Caco-2 (cell line): ENCODE measurements at places on chromosomes 7 and 10.
A peak's percentile ranks its signal among the peaks of the same experiment; 100 is the strongest.

DNA sequence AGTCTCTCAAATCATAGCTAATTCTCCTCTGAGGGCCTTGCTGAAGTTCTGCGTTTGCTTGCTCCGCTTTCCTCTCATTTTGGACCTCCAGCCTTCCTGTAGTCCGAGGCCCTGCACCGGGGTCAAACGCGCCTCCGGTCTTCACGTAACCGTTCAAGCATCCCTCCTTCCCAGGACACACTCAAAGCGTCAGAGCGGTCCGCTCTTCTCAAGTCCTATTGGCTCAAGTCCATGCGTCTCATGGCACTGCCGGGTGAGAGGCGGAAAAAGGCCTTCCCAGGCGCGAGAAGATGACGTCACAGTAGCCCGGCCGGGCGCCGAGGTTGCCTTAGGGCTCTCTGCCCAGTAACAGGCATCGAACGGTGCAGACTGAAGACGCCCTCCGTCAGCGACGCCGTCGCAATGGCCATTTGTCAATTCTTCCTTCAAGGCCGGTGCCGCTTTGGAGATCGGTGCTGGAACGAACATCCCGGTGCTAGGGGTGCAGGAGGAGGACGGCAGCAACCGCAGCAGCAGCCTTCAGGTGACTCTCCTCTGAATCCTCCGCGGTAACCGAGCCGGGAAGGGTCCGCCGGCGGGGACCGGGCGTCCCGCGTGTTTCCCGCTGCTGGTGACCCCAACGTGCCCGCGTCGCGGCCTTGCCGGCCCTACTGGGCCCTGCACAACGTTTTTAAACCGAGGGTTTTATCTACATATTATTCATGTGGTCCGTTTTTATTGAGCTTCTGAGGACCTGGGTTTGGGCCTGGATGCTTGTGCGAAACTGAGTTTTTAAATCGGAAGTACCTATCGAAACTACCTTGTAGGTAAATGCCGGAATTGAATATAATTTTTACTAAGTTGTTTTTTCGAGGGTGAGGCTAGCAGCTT, at the start of gene NUP42:
Gene NUP42, plus strand, starts transcription at position 365 of the 870 bp plus-strand sequence. Its CDS starts 38 bp downstream, at position 403.
- peak; percentile 99 for DNase-seq

GRCh38 chr7:90706072-90706716, 110.1 kb downstream of the CDK14 start:
- DNase-seq: no peak

DNA sequence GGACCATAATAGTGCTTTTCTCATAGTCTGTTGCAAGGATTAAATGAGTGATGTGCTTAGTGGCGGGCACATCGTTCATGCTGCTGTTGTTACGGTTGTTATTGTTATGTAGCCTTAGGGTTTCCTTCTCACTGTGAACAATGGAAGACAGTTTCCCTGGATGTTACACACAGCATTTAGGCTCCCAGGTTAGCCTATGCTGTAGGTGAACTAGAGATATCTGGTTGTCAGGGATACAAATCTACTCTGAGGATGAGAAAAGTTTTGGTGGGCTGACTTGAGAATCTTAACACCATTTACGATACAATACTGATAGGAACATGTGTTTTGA, 14.7 kb downstream of the SH3PXD2A start:
- no peak for DNase-seq

- DNase-seq: peak; percentile 86
Measured at GRCh38 chr10:102133373-102134195, 744 bp downstream of the PPRC1 start.

DNA sequence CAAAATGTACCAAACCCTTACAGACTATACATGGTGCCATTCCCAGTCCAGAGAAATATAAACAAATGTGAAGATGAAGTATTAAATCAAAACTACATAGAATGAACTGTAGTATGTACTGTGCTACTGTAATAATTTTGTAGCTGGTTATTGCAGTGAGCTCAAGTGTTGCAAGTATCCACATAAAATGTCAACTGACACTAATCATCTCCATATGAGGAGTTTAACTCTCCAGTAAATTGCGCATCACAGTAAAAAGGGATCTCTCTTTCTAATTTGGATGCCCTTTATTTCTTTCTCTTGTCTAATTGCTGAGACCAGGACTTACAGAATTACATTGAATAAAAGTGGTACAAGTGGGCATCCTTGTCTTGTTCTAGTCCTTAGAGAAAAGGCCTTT, 165.5 kb downstream of the CPED1 start:
- no peak for DNase-seq

GRCh38 chr10:28214219-28214618, 88.6 kb downstream of the MPP7 start:
- DNase-seq: no peak

GRCh38 chr7:151409667-151410404, at the start of gene WDR86:
Gene WDR86 (minus strand): TSS chr7:151410038. CDS start chr7:151409589, 449 bp downstream.
- DNase-seq: no peak

DNA sequence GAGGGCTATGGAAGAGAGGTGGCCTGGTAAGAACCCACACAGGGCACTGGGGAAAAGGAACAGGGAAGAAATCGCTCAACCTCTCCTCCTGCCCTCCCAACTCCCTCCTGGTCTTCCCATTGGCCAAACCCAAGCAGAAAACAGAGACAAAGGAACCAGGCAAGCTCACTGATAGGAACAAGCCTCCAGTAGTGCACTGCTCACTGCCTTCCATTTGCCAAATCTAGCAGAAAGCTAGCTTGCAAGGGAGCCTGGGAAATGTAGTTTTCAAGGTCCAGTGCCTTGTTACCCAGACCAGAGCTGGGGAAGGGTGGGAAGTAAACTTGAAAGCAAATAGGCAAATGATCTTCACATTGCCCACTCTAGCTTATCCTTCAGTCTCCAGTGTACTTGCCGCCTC, 556.1 kb upstream of the AUTS2 start:
- no peak for DNase-seq

- no peak for DNase-seq
Measured at GRCh38 chr10:43086321-43086942, 9.6 kb downstream of the RET start.

DNA sequence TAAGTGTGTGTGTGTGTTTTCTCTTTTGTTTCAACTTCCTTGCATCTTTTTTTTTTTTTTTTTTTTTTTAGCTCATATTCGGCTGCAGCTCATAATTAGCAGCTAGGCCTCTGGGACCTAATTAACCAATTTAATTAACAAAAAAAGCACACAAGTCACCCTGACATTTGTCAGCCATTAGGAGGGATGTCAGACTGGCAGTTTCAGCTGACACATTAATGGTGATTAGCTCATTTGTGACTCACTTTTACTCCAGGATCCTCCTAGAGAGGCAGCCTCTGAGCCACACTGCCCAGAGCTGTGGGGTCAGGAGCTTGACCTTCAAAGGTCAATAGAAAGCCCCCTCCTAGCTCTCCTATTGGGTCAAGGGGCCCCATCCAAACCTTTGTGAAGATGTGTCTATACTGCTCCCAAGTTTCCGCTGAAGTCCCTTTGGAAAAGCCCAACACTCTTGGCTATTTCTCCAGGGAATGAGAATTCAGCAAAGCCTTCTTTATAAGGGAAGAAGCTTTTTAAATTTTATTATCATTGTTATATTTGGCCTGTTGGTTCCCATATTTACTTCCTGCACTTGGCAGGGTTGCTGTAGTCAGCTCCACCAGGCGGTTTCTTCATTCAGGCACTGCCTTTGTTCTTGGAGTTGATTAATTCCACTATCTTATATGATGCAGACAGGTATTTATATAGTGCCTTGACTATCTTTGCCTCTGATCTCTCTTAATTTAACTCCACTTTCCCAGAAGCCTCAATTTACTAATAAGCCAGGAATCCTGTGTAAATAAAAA, 109.5 kb upstream of the HABP2 start:
- no peak for DNase-seq

DNA sequence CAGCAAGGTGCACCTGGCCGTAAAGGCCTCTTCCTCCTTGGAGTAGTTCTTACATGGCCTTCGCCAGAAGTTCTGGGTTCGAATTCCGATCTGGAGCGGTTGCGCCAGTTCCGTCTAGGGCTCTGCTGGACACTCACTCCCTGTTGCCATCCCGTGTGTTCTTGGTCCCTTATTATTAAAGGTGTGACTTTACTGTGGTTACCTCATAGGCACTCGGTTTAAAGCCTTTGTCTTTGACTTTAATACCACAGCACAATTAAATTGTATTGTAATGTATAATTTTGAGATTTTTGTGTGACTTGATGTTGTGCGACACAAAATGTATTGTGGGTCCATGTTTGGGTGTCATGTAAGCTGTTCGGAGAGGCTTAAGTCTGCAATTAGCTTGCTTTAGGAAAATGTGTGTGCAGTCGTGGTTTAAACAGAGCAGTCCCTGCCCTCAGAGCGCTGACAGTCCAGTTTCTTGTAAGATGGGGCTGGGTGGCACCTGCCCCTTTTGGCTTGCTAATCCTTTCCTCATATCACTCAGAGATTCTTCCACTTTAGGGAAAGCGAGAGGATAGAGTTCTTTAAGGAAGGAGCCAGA, 919 bp downstream of the INPP5F start:
- no peak for DNase-seq

GRCh38 chr7:133118261-133118660, 36.4 kb upstream of the CHCHD3 start:
- DNase-seq: no peak

GRCh38 chr7:70723339-70723738, 408.6 kb upstream of the GALNT17 start:
- DNase-seq: no peak

- no peak for DNase-seq
Measured at GRCh38 chr10:124705381-124705740, 38.8 kb downstream of the FAM53B start.

DNA sequence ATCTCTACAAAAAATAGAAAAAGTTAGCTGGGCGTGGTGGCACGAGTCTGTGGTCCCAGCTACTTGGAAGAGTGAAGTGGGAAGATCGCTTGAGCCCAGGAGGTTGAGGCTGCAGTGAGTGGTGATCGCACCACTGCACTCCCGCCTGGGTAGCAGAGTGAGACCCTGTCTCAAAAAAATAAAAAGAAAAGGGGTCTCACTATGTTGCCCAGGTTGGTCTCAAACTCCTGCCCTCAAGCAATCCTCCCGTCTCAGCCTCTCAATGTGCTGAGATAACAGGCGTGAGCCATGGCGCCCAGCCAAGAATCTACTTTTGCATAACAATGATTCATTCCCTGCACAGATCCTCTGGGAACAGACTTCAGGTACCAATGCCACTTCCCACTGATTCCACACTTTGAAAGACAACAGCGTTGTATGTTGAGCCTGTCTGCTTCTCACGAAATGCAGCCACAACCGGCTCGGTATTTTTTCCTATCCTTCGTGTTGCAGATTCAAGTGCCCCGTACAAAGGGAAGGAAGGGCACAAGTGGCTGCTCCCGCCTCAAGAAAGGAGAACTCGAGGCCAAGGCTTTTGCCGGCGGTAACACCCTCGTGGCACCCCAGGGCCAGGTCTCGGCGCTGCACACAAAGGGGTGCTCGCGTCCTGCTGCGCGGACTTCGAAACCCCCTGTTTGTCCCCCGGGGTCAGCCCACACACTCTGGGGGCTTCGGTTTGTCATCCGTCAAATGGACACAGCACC, 745 bp downstream of the DAGLB start:
- DNase-seq: peak; percentile 49

DNA sequence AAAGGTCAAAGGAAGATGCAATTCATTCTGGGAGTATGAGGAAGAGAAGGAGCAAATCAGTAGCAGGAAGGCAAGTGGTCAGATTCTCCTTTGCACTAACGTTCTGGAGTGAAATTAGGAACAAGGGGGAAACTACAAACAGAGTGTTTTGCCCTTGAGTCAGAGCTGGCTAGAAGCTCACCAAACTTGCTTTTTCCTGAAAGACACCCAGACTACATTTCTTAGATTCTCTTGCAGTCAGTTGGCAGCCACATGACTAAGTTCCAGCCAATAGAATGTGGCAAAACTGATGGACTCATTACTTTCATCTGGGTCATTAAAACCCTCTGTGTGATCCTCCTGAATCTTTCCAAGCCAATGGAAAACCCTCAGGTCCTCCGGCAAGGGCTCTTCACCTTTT, 18.6 kb upstream of the DLX5 start:
- DNase-seq: no peak

DNA sequence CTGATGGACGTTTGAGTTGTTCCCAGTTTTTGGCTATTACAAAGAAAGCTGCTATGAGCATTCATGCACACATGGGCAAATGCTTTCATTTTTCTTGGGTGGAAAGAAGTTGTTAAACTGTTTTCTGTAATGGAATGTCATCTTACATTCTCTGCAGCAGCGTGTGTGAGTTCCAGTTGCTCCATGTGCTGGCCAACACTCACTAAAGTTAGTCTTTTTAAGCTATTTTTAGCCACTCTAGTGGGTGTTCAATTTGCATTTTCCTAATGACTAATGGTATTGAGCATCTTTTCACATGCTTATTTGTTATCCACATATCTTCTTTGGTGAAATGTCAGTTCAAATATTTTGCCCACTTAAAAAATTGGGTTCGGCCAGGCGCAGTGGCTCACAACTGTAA, 82.8 kb upstream of the COL13A1 start:
- no peak for DNase-seq

GRCh38 chr7:44068054-44068453, 2.7 kb upstream of the PGAM2 start:
- no peak for DNase-seq
